CD4-positive, alpha-beta T cell treated with Interleukin-17A for 4 hours (primary cell): ENCODE measurements at places on chromosomes 5 and 9.

DNA sequence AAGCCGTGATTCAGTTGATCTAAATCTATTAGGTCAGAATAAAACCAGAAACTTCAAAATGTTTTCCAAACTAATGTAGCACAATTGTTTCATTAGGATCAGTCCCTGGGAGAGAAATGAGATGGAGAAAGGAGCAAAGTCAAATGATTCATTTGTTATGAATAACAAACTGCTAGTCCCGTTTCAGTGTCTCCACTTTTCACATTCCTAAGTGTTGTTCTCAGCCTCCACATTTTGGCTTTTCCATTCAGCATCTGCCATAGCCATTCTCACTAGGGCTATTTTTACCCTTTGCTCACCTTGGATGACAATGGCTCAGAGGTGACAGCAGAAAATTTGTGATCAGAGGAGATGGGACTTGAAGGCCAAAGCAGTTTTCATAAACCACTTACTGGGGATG, 314.1 kb upstream of the KIF2A start:
- no peak for DNase-seq

DNA sequence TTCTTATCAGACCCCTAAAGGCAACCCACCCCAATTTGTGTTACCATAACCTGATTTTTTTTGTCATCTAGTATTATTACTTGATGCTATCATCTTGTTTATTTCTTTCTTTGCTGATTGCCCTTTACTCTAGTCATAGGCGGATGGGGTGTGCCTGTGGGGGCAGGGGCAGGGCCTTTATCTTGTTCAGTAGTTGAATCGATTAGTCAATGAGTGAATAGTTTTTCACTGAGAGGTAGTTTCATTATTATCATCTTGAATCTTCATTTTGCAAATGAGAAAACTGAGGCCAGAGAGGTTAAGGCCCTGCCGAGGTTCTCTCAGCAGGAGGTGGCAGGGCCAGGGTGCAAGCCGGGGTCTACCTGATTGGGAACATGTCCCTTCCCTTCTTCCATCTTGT, 9.4 kb upstream of the GM2A start:
- peak; percentile 19 for DNase-seq

DNA sequence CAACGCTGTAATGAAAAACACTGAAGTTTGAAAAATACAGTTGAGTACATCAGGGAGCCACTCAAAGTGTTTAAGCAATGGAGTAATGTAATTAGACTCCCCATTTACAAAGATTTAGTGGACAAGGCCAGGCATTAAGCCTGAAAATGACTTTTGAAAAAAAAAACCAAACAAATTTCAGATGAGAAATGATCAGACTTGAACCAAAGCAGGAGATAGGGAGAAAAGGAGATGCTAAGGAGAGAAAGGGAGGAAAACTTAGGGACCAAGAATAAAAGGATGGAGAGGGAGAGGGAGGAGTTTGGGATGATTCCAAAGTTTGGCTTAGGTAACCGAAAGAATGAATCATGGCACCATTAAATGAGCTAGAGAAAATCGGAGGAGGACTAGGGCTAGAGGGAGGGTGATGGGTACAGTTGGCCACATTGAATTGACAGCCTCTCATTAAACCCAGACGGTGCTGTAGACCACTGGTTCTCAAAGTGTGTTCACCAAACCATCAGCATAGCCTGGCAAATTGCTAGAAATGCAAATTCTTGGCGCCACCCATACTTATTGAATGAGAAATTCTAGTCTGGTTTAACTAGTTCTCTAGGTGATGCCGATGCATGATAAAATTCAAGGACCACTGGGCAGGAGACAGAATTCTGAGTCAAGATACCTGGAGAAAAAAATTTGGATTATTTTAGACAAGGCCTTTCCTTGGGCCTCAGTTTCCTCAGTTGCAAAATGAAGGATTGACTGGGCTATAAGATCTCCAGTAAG, 6.2 kb upstream of the CPEB4 start:
- DNase-seq: no peak

GRCh38 chr9:126851286-126851880, 9.1 kb upstream of the ZBTB34 start:
- DNase-seq: no peak

GRCh38 chr9:136821826-136822544, 14.2 kb downstream of the RABL6 start:
- no peak for DNase-seq

GRCh38 chr9:114486205-114486963, 18.9 kb downstream of the WHRN start:
- peak; percentile 12 for DNase-seq

- no peak for DNase-seq
Measured at GRCh38 chr9:96232164-96232538, 69.8 kb downstream of the HSD17B3 start.

GRCh38 chr5:318341-318897, 3.1 kb upstream of the AHRR start:
- DNase-seq: no peak

DNA sequence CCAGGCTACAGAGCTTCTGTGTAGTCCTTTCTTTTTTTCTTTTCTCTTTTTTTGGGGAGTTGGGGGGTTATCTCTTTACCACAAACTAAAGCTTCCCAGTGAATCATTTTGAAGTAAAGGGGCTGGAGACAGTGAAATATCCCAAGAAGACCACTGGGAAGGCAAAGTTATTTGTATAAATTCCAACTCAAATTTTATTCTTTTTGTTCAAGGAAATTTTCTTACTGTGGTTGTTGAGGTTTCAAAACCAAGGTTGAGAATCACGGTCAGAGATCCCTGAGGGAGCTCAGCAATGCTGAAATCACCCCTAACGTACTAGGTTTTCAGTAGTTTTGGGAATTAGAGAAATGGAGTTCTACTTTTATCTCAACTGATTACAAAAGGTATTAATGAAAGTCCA, 175.7 kb downstream of the ARHGEF28 start:
- DNase-seq: no peak

- DNase-seq: no peak
Measured at GRCh38 chr5:141735823-141736222, 53.8 kb upstream of the ARAP3 start.

DNA sequence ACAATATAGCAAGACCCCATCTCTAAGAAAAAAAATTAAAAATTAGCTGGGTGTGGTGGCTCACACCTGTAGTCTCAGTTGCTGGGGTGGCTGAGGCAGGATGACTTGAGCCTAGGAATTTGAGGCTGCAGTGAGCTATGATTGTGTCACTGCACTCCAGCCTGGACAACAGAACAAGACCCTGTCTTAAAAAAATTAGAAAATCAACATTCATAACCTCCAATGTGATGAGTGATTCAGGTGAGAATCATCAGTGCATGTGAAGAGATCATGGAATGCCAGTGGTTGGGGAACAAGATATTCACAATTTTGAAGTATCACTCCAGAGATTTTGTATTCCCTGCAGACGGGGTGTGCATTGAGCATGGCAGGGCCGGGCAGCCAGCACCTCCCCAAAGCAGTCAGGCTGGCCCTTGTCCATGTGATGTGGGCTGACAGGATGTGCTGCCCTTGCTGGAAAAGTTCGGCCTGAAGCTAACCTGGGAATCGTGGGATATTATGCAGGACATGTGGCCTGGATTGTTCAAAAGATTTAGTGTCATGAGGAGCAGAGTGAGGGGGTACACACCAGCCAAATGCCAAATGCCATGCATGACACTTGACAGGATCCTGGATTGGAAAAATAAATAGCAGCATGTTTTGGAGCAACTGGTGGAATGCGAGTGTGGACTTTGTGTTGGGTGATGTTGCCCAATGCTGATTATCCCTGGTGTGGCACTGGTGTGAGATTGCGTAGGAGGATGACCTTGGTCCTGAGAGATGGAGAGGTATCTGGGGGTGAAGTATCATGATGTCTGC, 189.0 kb downstream of the RGS3 start:
- DNase-seq: no peak

DNA sequence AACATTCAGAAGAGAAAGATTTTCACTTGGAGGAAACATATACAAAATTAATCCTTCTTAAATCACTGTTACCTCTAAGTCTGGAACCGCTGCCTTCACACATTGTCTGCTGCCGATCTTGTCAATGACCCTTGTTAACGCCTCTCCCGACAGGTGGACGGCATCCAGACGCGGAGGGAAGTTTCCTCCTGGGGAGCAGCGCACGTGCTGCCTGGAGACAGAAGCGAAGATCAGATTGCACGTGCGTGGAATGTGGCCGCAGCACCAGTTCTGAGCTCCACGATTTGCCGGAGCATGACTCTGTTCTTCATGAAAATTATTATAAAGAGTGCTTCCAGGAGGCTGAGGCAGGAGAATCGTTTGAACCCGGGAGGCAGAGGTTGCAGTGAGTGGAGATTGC, 183.6 kb upstream of the IRX4 start:
- no peak for DNase-seq

DNA sequence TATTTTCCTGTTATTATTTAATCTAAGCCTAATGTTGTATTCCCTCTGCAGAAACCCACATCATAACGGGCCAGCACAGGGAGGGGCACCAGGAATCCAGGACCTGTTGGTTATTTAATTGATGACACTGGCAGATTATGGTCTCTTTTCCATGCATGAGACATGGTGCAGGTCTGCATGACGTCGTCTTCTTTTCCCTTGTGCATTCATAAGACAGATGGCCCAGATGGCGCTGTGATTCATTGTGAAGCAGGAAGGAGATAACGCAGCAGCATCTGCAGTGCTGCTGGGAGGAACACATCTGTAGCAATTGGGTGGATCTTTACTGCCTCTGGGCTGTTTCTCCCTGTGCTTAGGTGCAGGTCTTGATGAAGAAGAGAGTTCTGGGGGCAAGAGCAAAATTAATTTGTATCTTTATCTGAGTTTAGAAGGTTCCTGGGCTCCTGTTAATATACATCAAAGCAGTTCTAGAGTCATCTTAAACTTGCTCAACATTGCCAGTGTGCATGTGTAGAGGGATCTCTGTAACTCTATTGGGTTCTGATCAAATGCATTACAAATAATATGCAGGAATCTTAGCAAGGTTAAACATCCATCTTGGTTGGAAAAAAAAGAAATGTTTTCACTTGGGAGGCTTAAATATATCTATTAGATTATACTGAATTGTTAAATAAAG, 176.1 kb downstream of the PCSK1 start:
- no peak for DNase-seq

DNA sequence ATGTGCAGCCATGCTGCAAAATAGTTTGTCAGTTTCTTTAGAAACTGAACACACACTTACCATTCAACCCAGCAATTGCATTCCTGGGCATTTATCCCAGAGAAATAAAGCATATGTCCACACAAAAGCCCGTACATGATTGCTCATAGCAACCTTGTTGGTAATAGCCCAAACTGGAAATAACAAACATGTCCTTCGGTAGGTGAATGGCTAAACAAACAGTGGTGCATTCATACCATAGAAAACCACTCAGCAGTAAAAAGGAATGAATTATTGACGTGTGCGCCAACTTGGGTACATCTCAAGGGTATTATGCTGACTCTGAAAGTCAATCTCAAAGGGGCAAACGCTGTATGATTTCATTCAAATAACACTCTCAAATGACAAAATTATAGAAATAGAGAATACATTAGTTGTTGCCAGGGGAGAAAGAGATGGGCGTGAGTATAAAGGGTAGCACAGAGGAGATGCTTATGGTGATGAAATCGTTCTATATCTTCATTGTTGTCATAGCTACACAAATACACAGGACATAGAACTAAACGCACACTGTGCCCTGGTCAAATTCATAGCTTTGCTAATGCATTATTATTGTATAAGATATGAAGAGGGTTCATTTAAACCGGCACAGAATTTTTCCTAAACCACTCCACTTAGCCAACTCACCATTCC, 58.2 kb downstream of the DRD1 start:
- DNase-seq: no peak

GRCh38 chr5:67515020-67515689, 318.6 kb upstream of the CD180 start:
- peak; percentile 60 for DNase-seq

- DNase-seq: no peak
Measured at GRCh38 chr9:133836001-133836758, 98.0 kb upstream of the SARDH start.

- no peak for DNase-seq
Measured at GRCh38 chr9:89814340-89815040, 209.7 kb downstream of the GADD45G start.

DNA sequence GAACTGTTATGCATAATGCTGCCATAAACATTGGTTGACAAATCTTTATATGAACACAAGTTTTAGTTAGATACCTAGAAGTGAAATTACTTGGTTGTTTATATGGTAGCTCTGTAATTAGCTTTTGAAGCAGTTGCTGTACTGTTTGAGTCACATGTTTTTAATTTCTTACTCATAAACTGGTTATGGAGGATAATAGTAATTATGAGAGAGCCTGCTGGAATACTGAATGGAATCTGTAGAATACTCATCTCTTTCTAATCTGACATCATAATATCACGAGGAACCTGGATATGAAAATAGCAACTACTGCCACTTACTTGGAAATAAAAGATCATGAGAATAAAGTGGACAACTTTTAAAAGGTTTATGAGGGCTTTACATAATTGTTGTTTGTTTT, 509.2 kb downstream of the CETN3 start:
- DNase-seq: no peak

DNA sequence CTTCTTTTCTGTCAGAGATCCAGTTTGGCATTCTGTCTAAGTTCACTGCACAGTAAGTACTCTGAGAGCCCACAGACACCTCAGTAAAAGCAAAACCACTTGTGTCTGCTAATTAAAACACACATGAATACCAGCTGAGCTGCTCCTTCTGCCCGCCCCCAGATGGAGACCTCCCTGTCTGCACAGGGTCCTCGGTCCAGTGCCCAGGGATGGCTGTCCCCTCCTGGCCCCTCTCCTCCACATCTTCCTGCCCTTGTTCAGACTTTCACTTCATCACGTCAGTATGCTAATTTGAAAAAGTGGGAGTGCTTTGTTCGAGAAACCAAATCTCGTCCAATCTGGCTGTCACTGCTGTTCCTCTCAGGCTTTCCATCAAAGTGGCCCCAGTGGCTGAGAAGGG, 43.5 kb downstream of the LIX1 start:
- DNase-seq: no peak

DNA sequence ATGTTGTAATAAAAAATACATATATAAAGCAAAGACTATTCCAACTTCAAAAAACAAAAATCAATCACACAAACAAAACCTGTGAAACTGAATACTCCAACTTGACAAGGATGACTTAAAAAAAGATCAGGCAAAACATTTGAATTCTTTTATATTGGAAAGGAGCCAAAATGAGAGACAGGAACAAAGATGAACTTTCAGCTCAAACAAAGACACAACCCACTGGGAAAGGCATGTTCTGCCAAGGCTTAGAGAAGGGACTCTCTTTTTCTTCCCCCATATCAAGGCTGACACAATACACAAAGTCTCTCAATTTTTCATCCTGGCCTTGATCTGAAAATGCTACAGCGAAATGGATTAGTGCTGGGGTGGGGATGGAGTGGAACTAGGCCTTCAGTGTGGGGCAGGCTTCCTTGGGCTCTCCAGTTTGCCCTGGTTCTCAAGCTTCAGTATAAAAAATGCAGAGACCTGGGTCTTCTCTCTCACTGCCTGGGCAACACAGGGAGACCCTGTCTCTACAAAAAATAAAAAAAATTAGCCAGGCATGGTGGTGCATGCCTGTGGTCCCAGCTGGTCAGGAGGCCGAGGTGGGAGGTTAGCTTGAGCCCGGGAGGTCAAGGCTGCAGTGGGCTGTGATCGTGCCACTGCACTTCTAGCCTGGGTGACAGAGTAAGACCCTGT, 11.6 kb upstream of the FAM169A start:
- no peak for DNase-seq
